T follicular helper cell (primary cell): ENCODE measurements at places on chromosomes 6 and 20.
A peak's percentile ranks its signal among the peaks of the same experiment; 100 is the strongest.

DNA sequence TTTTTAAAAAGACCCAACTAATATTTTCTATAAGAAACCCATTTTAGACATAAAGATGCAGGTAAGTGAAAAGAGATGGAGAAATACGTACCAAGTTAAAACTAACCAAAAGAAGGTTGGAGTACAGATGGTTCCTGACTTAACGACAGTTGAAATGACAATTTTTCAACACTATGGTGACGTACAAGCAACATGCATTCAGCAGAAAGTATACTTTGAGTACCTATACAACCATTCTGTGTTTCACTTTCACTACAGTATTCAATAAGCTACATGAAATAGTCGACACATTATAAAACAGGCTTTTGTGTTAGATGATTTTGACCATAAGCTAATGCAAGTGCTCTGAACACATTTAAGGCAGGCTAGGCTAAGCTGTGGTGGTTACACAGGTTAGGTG, 228.9 kb downstream of the RNGTT start:
- no peak for DNase-seq

DNA sequence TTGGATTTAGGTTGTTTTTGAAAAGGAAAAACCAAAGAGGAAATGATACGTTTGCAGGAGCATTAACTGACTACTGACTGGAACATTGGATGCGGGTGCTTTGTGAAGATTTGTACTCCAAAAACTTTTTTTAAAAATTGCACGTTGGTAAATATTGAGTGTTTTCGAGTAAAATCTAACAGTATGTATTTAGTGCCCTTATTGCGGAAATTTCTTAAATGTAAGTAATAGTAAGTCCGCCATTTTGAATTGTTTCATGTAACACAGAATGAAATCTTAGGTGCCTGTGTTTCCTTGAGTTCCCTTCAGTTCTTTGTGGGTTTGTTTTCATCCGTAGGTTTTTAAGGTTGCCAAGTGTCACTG, 15.2 kb upstream of the LIN28B start:
- no peak for DNase-seq

GRCh38 chr6:27693766-27694546, 218.2 kb downstream of the OR2B2 start:
- DNase-seq = peak; percentile 7

- DNase-seq = no peak
Measured at GRCh38 chr6:47159763-47160162, 117.6 kb upstream of the ADGRF1 start.

- no peak for DNase-seq
Measured at GRCh38 chr6:112651239-112651638, 304.1 kb downstream of the RFPL4B start.

GRCh38 chr6:138211048-138211581, 7.2 kb downstream of the PBOV1 start:
- DNase-seq = no peak

- DNase-seq = no peak
Measured at GRCh38 chr6:89575562-89575960, 63.0 kb downstream of the LYRM2 start.

GRCh38 chr6:156309017-156309416, 468.2 kb upstream of the ARID1B start:
- no peak for DNase-seq
